ENCODE measurements at places on chromosomes 2 and 18.

GRCh38 chr2:147649998-147650397 is 194.8 kb upstream of the ACVR2A start:
- DNase-seq: no peak

- DNase-seq: no peak
Measured at GRCh38 chr2:157792335-157793052, 83.6 kb downstream of the ACVR1 start.

DNA sequence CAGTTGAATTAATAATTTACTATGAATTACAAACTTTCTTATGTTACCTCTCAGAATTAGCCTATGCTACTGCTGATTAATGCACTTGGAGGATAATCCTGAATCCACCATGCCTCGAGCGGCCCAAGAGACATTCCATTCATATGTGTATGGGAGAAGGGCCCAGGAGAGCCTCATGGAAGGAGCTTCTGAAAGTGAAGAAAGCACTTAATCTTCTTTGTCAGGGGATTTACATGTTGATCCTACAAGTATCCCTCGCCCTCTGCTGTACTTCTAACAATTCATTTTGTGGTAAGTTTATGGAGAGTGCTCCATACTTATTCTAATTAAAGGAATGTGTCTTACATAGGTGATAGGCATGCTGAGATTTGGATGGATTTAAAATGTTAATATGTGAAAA is 1189.1 kb upstream of the NXPH2 start:
- DNase-seq: no peak

GRCh38 chr2:96353032-96353561 is 17.5 kb downstream of the NCAPH start:
- DNase-seq: no peak

GRCh38 chr2:215483431-215483830 is 47.6 kb upstream of the FN1 start:
- no peak for DNase-seq

GRCh38 chr2:134657650-134658250 is 61.0 kb downstream of the TMEM163 start:
- no peak for DNase-seq

DNA sequence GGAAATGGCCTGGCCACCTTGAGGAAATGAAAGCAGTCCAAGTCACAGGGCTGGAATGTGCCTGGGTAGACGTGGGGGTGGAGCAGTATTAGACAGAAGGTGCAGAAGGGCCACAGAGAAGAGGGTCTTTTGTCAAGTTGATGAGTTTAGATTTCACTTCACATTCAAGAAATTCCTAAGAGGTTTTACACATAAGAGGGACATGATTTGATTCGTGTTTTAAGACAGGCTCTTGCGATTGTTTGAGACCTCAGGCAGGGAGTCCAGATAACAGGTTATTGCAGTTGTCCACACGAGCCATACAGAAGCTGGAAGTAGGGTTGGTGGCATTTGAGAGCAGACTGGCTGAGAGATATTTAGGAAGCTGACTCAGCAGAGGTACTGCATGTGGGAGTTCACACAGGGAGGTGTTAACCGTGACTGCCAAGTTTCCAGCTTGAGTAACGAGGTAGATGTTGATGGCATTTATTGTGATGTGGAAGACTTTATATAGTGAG is 64.6 kb downstream of the NEB start:
- DNase-seq: no peak

GRCh38 chr2:128320192-128320905 is 1.7 kb upstream of the HS6ST1 start:
- DNase-seq: no peak

DNA sequence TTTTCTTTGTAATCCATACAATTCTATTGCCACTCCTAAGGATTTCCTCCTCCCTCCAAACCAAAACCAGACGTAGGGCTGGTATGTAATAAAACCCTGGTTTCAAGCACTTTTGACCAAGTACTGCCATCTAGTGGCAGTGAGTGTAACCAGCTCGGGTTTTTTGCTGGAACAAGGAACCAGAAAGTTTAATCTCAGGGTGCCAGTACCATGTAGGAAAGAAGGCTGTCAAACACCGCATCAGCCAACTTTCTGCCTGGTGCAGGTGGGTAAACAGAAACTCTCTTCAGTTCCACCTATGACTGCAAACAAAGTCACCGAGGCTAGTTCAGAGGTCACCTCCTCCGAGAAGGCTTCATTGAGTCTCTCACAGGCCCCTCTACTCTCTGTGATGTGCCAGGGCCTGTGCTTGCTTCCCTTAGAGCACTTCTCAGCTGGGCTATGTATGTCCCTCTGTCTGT is 10.2 kb upstream of the THNSL2 start:
- DNase-seq: peak; percentile 5

- DNase-seq: no peak
Measured at GRCh38 chr2:10245661-10246060, 57.0 kb upstream of the HPCAL1 start.

DNA sequence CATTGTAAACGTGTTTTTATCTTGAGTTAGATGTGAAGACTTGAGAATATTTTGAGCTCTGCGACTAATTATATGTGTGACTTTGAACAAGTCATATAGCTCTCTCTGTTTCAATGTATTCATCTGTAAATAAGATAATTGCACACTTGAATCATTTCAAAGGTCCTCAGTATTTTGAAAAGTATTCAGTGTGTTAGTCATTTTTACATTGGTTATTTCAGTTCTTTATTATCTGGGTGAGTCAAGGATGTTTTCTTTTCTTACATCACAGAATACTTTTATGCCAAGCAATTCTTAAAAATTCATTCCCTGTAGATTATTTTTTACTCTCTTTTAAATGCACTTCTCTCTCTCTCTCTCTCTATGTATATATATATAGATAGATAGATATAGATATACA is 1098.0 kb upstream of the ZEB2 start:
- no peak for DNase-seq

DNA sequence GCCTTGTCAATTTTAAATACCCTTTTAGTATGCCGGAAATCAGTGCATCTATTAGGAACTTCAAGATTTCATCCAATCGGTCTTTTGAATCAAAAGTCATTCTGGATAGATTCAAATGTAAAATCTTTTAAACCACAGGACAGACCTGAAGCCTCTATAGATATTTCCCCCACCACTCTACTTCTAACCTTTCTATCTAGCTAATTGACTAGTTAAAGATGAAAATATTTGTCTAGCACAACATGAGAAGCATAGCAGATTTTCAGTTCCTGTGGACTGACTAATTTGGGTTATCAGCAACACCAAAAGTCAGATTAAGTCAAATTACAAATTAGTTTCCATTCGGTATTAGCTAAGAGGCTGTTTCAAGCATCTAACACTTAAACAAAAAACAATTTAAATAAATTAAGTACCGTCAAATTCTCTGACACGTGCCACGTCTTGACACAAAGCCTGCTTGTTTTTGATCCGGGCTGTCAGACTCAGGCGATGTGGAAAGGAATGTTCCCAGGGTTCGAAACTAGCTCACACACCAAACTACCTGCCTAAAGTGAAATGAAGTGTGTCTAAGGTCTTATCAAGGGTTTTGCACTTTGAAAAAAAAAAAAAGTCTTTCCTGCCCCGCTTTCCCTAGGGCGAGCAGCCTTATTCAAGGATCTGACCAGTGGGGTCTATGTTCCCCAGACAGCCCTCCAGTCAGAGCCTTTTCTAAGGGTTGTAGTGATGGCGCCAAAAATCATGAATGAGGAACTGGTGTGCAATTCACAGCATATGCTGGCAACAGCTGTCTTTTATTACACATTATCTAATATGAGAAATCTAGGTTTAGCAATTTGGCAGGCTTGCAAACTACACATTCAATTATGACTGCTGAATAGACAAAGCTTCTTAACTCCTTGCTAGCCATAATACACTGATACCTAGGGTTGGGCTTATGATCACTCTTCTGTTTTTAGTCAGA is 4.7 kb downstream of the CYTIP start:
- no peak for DNase-seq

- no peak for DNase-seq
Measured at GRCh38 chr2:99317161-99317872, 16.3 kb upstream of the LYG1 start.

DNA sequence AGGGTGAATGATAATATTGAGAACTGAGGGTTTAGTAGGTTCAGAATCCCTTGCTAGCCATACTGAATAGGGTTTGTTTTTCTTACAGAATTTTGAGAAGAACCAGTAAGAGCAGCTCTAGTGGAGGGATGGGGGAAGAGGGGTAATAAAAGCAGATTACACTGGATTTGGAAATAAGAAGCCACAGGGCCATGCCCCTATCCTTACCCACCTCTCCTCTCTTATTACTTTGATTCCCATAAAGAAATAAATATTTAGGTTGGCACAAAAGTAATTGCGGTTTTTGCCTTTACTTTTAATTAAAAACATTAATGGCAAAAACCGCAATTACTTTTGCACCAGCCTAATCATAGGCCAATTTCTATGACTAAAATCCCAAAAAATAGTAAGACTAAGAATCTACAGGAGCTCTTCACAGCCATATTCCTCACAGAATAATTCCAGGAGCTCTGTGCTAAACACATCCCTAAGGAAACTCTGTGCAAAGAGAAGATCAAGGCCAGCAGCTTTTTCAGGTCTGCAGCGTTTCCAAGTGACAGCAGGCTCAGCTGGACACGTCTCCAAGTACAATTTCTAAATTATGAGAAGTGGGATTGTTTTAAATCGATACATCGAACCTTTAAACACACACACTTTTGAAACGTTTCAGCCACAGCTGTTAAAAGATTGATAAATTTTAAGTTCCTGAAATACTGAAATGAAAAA is 58.4 kb upstream of the RTN4 start:
- DNase-seq: no peak

GRCh38 chr18:53411511-53411910 is 813.0 kb downstream of the MBD2 start:
- DNase-seq: no peak

GRCh38 chr2:226673314-226673723 is 126.3 kb downstream of the IRS1 start:
- peak; percentile 67 for DNase-seq

GRCh38 chr18:75869162-75869561 is 441.7 kb upstream of the SMIM21 start:
- DNase-seq: no peak

DNA sequence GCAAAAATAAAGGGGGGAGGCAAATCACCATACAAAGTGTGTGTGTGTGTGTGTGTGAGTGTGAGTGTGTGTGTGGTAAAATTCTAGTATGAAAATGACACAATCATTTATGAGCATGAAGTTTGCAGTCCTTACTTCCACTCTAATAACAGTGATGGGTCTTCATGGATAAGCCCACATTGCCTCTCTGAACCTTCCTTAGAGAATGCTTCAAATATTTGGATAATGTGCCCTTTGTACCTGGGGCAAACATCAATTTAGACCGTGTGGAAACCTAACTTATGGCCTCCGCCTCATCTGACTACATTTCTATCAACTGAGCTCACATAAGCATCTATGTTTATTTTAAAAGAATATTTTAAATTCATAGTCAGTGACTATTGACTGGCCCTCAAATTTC is 3.7 kb downstream of the SCN9A start:
- no peak for DNase-seq

- peak; percentile 33 for DNase-seq
Measured at GRCh38 chr2:169141713-169142352, 72.5 kb downstream of the DHRS9 start.

- DNase-seq: no peak
Measured at GRCh38 chr2:157180359-157180758, 77.1 kb upstream of the GALNT5 start.

Data from T1000 (cell line).